ENCODE measurements at places on chromosomes 6 and 20.

DNA sequence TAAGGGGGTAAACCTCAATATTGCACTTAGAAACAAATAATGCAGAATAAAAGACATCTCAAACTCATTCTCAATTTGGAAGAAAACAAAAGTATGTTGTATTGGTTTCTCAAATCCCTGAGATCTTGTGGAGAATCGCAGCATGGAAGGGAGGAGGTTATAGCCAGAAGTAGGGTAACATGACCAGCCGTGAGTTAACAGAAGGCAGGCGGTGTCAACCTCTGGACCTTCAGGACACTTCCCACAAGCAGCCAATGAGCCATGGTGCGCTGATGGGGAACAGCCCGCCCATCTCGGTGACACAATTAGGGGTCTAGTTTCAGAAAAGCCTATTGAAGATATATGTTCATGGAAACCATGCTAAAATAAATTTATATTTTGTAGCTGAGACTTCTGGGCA lies 98.4 kb downstream of the ALDH8A1 start:
- no peak overlapping the region for H3K27ac ChIP-seq
- H3K27me3 ChIP-seq: no peaks in the 10 kb centered on the region
- DNase-seq: no peak
- H3K4me3 ChIP-seq: no peak overlapping the region
- peaks cover 8% of the 10 kb centered on the region for H3K4me1 ChIP-seq

GRCh38 chr20:50898475-50898874 lies 32.8 kb downstream of the ADNP start:
- H3K4me3 ChIP-seq: no peak overlapping the region
- no peak for DNase-seq
- peaks cover 9% of the 10 kb centered on the region for H3K4me1 ChIP-seq
- no peaks in the 10 kb centered on the region for H3K36me3 ChIP-seq

DNA sequence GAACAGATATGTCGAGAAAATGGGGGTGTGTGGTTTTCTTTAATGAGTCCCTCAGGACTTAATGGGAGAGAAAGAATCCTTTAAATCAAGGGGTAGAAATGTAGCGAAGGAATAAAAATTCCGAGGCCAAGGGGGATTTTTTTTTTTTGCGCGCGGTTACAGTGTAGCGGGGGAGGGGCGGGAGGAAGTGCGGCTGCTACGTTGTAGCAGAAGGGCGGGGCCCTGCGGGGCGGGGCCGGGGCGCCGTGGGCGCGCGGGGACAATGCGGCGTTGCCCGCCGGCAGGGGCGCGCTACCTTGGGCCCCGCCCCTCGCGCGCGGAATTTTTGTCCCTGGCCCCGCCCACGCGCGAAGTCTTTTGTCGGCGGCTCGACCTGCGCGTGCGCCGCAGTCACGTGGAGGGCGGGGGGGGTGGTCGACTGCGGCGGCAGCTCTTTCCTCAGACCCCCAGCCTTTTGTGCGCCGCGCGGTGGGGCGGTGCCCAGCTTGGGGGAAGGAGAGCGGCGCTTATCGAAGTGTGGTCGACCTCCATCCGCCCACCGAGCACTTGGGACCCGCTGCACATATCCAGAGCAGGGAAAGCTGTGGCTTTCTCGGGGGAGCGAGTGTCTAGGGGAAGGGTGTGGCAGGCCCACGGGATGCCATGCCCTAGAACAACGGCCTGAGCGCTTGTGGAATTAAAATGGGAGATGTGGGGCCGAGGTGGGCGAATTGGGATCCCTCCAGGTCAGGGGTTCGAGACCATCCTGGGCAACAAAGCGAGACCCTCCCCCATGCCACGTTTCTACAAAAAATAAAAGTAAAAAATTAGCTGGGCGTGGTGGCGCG lies 1.3 kb downstream of the TUBB start:
- peaks cover 31% of the 10 kb centered on the region for H3K36me3 ChIP-seq
- no peaks in the 10 kb centered on the region for H3K27me3 ChIP-seq
- peaks cover 74% of the 10 kb centered on the region for H3K4me1 ChIP-seq
- peak overlapping the region; percentile 94 for H3K27ac ChIP-seq
- no peak for DNase-seq

GRCh38 chr20:63493563-63494020 lies 5.3 kb downstream of the EEF1A2 start:
- DNase-seq: no peak
- no peak overlapping the region for H3K4me3 ChIP-seq
- peaks cover 14% of the 10 kb centered on the region for H3K4me1 ChIP-seq
- no peaks in the 10 kb centered on the region for H3K36me3 ChIP-seq

GRCh38 chr6:105892577-105893262 lies 193.4 kb upstream of the PRDM1 start:
- no peak overlapping the region for H3K27ac ChIP-seq
- no peak overlapping the region for H3K4me3 ChIP-seq
- H3K27me3 ChIP-seq: no peaks in the 10 kb centered on the region
- H3K4me1 ChIP-seq: no peaks in the 10 kb centered on the region
- DNase-seq: no peak

- DNase-seq: no peak
- no peaks in the 10 kb centered on the region for H3K36me3 ChIP-seq
- no peaks in the 10 kb centered on the region for H3K27me3 ChIP-seq
- H3K27ac ChIP-seq: peak overlapping the region; percentile 98
These were observed 1.4 kb downstream of the QKI start for GRCh38 chr6:163415620-163416556.

DNA sequence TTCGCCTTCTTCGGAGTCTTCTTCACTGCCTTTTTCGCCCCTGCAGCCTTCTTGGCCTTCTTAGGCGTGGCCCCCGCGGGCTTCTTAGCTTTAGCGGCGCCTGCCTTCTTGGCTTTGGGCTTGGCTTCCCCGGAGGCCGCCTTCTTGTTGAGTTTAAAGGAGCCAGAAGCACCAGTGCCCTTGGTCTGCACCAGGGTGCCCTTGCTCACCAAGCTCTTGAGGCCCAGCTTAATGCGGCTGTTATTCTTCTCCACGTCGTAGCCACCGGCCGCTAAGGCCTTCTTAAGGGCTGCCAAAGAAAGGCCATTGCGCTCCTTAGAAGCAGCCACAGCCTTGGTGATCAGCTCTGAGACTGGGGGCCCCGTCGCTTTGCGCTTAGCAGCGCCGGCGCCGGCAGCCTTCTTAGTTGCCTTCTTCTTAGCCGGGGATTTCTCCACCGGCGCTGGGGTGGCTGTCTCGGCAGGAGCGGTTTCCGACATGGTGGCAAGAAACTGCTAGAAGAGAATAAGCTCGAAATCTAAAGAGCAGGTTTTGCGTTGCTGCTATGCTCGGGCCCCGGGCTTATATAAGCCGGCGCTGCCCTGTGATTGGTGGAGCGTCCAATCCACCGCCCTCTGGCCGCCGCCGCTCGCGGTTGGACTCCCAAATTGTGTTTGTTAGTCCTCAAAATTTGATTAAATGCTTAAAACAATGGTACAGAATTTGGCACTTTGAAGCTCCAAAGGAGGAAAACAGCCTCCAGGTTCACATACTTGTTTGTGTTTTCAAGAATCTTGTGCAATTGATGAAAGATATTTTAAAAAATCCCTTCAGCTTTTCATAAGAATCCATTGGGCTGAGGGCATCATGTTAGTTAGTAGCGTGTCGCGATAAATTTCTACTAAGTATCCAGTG lies 44.9 kb downstream of the OR2B2 start:
- peak overlapping the region; percentile 11 for H3K27ac ChIP-seq
- no peaks in the 10 kb centered on the region for H3K36me3 ChIP-seq
- peaks cover 47% of the 10 kb centered on the region for H3K4me1 ChIP-seq

DNA sequence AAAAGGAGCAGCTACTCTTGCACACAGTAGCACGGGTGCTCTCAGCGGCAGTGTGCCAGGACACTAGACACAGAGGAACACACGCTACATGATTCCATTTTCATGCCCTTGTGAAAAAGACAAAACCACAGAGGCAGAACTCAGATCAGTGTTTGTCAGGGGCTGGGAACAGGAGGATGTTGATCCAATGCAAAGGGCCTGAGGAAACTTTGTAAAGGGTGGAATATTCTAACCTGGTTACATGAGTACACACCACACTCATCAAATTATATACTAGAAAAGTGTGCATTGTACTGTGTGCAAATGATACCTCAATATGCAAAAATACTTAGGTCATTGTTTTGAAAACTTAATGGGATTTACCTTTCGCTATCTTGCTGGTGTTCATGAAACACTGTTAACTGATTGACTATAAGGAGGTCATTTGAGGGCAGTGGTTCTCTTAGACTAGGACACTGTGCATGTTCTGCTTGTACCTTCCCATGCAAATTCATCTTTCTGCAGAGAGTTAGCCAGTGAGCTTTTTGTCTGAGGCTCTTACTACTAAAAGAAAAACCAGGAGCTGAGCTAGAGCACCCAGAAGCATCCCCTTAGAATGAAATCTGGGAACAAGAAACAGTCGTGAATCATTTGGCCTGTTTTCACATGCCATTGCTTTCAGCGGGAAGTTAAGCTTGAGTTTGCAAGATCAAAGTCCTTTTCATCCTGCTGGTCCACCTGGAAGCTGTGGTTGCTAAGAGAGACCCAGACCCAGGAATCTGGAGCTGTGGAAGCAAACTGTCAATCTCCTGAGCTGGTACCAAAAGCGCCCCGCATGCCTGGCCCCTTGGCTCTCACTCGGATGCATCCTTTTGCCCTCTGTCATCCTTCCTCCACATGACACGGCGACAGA lies 204.8 kb downstream of the TTLL2 start:
- H3K27me3 ChIP-seq: no peaks in the 10 kb centered on the region
- H3K36me3 ChIP-seq: no peaks in the 10 kb centered on the region
- no peak overlapping the region for H3K27ac ChIP-seq

DNA sequence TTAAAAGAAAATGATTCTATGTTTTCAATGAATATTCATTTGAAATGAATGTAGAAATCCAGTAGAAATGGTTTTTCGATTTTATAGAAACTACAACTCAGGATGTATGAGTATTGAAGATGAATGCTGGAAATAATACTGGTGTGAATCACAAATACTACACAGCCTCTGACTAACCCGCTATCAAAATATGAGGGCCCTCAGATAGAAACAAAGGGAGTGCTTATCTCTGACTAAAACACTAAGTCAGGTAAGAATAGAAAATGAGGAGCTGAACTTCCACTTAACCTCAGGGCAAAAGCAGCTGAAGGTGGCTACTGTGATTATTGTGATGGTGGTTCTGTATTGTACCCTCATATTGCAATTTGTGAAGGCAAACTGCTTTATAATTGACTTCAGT lies 220.9 kb upstream of the RNF217 start:
- peaks cover 11% of the 10 kb centered on the region for H3K4me1 ChIP-seq
- no peaks in the 10 kb centered on the region for H3K27me3 ChIP-seq
- no peak overlapping the region for H3K27ac ChIP-seq
- DNase-seq: no peak
- no peaks in the 10 kb centered on the region for H3K36me3 ChIP-seq
- H3K4me3 ChIP-seq: no peak overlapping the region

- no peaks in the 10 kb centered on the region for H3K27me3 ChIP-seq
- H3K36me3 ChIP-seq: no peaks in the 10 kb centered on the region
- H3K4me3 ChIP-seq: no peak overlapping the region
- no peak for DNase-seq
- peaks cover 7% of the 10 kb centered on the region for H3K4me1 ChIP-seq
- no peak overlapping the region for H3K27ac ChIP-seq
These were observed 1.2 kb upstream of the SPATS1 start for GRCh38 chr6:44341095-44341890.

DNA sequence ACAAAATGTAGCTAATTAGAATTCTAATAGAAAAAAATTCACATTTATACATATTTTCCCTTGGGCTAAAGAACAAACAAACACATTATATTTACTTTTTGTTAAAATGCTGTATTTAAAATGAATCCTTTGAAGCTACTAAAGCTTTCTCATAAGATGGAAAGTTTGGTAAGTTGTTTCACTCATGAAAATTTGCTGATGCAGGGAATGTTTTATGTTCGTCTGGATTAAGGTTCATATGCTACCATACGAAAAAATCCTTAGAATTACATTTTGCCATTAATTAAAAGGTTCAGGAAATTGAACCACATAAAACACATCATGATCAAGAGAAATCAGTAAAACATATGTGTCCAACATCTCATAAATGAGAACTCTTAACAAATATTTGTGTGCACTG lies 62.2 kb downstream of the SMLR1 start:
- H3K27me3 ChIP-seq: no peaks in the 10 kb centered on the region
- no peak overlapping the region for H3K27ac ChIP-seq
- DNase-seq: no peak
- H3K36me3 ChIP-seq: peaks cover 7% of the 10 kb centered on the region
- H3K4me3 ChIP-seq: no peak overlapping the region

DNA sequence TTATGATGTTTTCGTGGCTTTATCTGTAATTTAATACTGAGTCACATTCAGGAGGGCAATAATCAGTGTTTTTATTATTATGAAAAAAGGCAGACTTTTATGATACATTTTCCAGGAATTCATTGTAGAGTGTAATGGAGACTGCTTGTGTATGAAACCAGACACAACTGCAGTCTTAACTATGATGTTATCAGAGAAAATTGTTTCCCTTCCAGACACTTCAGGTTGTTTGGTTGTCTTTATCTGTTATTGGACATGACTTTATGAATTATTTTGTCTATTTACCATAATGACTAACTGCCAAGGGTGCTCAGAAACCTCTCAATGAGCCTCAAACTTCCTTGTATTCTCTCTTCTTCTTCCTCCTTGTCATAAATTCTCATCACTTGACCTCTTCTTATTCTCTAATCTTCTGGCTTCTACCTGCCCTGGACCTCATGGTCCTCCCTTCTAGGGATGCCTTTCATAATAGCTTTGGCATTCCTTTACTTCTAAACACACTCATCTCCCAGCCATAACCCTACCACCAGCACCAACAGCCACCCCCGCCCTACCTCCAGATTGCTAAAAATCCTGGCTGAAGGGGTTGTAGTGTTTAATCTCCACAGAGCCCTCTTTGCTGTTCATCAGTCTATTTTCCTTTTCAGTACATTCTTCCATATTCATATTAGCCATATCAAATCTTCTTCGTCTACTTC lies 492.5 kb downstream of the CDKAL1 start:
- peaks cover 16% of the 10 kb centered on the region for H3K4me1 ChIP-seq
- DNase-seq: no peak
- no peaks in the 10 kb centered on the region for H3K27me3 ChIP-seq
- H3K36me3 ChIP-seq: no peaks in the 10 kb centered on the region

- H3K36me3 ChIP-seq: no peaks in the 10 kb centered on the region
- no peaks in the 10 kb centered on the region for H3K4me1 ChIP-seq
- no peak for DNase-seq
- H3K27ac ChIP-seq: no peak overlapping the region
- no peak overlapping the region for H3K4me3 ChIP-seq
- no peaks in the 10 kb centered on the region for H3K27me3 ChIP-seq
These were observed 102.7 kb downstream of the KCNQ5 start for GRCh38 chr6:72724545-72724944.

GRCh38 chr6:155147958-155148663 lies 115.7 kb upstream of the CLDN20 start:
- no peak overlapping the region for H3K4me3 ChIP-seq
- no peak for DNase-seq
- peaks cover 11% of the 10 kb centered on the region for H3K4me1 ChIP-seq
- no peak overlapping the region for H3K27ac ChIP-seq

All from vagina (tissue), 2 donors.